ENCODE measurements at places on chromosomes 1 and 21.
A peak's percentile ranks its signal among the peaks of the same experiment; 100 is the strongest.

- DNase-seq, result no peak
Measured at GRCh38 chr1:154835531-154836324, 34.4 kb downstream of the KCNN3 start.

- DNase-seq, result no peak
Measured at GRCh38 chr1:93296555-93297154, 49.1 kb upstream of the DR1 start.

- no peak for DNase-seq
Measured at GRCh38 chr1:156865258-156865657, 4.6 kb downstream of the NTRK1 start.

DNA sequence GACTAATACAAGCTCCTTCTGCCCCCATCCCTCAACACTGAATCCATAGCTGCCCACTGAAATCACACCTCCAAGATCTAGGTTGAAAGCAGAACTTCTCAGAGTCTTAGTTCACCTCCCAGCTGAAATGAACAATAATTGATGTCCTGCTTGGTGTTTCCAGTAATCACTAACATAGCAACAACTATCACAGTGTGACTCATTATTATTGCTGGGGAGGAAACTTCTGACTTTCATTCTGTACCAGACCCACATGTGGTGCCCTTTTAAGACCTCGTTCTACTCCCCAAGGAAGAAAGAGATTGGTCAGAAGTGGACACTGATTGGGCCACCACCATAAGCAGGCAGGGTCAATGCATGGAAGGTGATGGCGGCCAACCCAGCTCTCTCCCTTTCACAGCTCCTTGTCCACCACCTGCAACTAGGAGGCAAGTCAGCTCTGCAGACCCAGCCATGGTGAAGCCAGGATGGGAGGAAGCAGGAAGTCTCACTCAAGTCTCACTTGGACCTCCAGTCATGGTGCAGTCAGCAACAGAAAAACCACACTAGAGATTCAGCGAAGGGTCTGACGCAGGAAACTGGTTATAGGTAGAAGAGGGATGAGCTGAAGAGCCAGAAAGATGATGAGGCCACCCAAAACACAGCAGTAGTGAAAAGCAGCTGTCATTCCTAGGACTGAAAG, 720.2 kb downstream of the PTPRU start:
- DNase-seq, result no peak

DNA sequence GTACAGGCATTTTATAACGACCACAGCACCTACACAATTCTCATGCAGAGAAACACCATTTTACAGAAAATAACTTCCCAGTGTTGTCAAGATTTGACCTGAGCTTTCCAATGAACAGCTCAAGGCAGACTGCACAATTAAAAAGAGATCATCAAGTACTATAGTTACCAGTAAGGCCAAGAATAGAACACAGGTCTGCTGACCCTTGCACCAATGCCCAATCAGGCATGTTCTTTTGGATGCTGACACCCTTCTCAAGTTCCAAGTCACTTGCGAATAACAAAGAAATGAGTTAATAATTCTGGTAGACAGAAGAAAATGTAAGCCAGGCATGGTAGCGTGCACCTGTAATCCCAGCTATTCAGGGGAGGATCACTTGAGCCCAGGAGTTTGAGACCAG, 101.9 kb downstream of the SLC45A1 start:
- DNase-seq, result no peak

- DNase-seq, result peak; percentile 45
Measured at GRCh38 chr1:180231506-180231921, 1.4 kb downstream of the LHX4 start.

GRCh38 chr1:94962409-94963265, 35.7 kb upstream of the CNN3 start:
- peak; percentile 39 for DNase-seq

GRCh38 chr21:45818904-45819285, 162.7 kb upstream of the COL6A1 start:
- peak; percentile 95 for DNase-seq

GRCh38 chr1:156160743-156161171, 7.4 kb downstream of the SEMA4A start:
- DNase-seq, result peak; percentile 80

DNA sequence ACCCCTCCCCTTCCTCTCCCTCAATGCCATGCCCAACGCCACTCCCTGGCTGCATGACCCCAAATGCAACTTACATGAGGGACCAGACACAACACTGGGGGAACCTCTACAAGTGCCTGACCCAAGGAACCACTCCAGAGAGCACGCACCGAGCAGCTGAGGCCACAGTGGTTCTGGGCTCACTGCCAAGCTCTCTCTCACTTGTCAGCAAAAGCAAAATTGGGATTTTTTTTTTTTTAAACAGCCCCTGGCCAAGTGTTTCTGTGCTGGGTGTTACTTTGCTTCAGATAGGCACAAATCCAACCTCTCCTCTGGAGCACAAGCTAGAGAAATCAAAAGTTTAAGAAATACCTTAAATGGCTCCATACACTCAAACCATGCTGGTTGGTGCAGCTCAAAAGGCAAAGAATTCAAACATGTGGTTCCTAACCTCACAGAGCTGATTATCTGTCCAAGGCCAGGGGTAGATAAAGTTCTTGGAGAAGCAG, 363.0 kb downstream of the SETD4 start:
- DNase-seq, result peak; percentile 9

GRCh38 chr1:159239551-159240220, 35.0 kb downstream of the ACKR1 start:
- DNase-seq, result peak; percentile 9

GRCh38 chr1:9721606-9722377, 70.3 kb downstream of the PIK3CD start:
- DNase-seq, result peak; percentile 91

GRCh38 chr1:178238722-178239510, 145.0 kb downstream of the RASAL2 start:
- DNase-seq, result no peak

DNA sequence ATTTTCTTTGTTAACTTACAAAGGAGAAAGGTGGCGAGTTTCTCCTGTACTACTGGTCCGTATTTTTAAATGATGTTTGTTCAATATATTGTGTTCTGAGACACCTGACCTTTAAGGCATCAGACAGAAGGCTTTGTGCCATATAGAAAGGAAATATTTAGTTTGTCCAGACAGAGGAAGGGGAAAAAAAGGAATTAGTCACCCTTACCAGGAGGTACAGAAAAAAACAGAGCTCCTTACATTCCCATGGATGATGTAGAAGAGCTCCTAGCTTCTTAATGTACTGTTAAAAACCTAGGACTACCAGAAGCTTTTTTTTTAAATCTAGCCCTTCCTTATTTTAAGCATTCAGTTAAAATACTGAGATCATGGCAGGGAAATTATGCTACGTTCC, 12.4 kb upstream of the PODN start:
- no peak for DNase-seq

DNA sequence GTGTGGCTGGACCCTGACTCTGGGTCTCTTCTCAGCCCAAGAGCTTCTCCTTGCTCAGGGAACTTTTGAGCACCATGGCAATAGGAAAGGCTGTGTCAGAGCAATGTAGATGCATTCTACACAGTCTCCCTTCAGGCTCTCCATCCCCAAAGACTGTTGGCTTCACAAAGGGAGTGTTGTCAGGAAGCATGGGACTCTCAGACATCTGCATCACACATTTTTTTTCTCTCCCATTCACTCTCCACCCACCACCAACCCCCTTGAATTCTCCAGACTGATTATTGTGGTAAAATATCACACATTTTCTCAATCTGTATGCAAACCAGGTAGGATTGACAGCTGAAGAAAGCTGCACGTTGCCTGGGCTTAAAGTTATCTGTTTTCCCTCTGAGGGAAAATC, 105.4 kb upstream of the WARS2 start:
- no peak for DNase-seq

- DNase-seq, result peak; percentile 83
Measured at GRCh38 chr1:1629430-1630190, 2.4 kb upstream of the MMP23B start.

- no peak for DNase-seq
Measured at GRCh38 chr21:33801424-33802405, 113.9 kb downstream of the ATP5PO start.

DNA sequence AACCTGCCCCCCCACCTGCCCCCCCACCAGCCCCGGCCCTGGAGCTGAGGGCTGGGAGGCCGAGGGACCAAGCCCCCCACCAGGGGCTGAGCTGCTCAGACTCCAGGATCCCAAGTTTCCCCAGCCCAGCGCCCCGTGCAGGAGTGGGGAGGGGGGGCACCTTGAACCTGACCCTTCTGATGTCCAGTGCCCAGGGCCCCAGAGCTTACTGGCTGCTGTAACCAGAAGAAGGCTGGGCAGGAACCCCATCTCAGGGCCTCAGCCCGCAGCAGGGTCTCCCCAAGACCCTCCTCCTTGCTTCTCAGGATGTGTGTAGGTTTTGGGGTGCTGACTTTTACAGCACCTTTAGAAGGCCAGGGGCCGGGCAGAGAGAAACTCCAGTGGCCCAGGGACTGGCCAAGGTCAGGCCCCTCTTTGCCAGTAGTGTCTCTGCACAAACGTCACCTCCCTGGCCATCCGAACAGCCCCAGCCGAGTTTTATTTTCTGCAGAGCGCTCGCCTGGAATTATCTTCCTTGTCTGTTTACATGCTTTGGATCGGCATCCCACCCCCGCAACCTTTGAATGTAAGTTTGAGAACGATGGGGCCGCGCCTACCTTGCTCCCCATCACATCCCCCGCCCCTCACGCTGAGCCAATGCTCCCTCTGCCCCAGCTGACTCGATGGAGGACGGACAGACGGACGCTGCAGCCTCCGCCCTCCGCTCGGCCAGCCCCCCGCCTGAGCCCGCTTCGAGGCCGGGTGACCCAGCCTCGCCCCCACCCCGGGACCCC, 70.1 kb upstream of the CASZ1 start:
- peak; percentile 64 for DNase-seq

GRCh38 chr1:25128121-25128621, 104.1 kb downstream of the SYF2 start:
- DNase-seq, result peak; percentile 17

DNA sequence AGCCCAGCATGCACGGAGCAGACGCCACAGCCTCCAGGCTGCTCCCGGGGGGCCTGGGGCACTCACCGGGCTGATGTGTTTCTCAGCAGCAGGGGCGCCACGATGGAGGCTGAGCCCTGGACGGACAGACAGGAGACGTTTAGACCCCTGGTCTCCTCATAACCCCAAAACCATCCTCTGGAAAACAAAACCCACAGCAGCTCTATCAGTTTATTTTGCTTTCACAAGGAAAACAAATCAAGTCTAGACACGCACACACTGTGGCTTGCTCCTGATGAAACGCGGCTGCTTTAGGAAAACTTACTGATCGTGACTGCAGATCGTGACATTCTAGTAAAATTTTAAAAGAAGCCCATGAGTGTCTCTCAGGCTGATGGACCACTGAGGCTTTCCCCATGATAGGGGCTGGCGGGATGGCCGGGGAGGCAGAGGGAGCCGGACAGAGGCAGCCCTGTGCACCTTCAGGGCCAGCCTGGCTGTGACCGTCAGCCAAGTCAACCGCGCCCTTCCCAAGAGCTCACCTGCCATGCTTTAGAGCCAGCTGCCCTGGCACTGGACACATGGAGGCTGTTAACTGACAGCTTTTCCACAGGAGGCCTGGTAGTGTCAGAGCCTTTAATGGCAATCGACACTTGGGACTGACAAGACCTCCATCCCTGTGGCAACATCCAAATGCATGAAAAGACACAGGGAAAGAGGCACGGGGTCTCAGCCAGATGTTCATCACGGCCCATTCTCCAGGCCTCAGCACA, 5.2 kb downstream of the POFUT2 start:
- DNase-seq, result no peak

- DNase-seq, result no peak
Measured at GRCh38 chr21:35738347-35738961, 321.9 kb downstream of the SETD4 start.

GRCh38 chr1:206575165-206575893, 36.9 kb downstream of the EIF2D start:
- DNase-seq, result peak; percentile 70

GRCh38 chr1:32741413-32742198, 39.0 kb upstream of the SYNC start:
- DNase-seq, result no peak

- DNase-seq, result no peak
Measured at GRCh38 chr21:30726726-30727125, 8.1 kb upstream of the KRTAP21-3 start.

GRCh38 chr1:16614361-16615252, 1.2 kb upstream of the NBPF1 start:
- peak; percentile 1 for DNase-seq

DNA sequence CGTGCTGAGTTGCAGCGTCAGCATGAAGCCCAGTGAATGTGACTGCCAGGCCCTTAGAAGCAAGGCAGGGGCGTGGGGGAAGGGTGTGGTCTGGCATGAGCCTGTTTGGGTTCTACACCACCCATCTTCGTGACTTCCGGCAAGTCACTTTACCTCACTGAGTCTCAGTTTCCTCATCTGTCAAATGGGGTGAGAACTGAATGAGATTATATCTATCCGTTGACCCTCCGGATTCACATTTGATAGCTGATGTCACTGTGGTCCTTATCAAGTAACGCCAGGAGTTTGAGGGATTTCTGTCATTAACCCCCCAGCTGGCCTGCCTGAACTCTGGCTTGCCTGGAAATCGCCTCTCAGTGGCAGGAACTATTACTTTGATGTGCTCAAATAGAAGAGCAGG, 15.6 kb downstream of the MRPL37 start:
- no peak for DNase-seq
